ENCODE measurements at places on chromosomes 16 and 17. TPM values are rescaled to one million over a fixed set of nuclear protein-coding genes. Genes with fewer than 3 reads are reported as not detected.

- DNase-seq, result no peak
Observed at GRCh38 chr17:14460516-14461226, 159.8 kb downstream of the HS3ST3B1 start.

- DNase-seq, result no peak
Observed at GRCh38 chr17:16439811-16440351, 24.5 kb downstream of the TRPV2 start.

DNA sequence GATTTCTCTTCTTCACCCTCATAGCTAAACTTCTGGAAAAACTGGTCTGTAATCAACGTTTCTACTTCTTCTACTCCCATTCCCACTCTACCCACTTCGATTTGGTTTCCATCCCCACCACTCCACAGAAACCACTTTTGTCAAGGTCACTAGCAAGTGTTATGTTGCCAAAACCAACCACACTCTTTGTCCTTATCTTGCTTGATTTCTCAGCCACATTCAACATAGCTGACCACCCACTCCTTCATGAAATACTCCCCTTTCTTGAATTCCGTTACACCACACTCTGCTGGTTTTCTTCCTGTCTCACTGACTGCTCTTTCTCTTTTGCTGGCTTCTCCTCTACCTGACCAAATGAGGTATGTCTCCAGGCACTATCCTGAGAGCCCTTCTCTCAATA lies 11.9 kb downstream of the IKZF3 start:
- DNase-seq, result no peak

- DNase-seq, result peak; percentile 8
Observed at GRCh38 chr17:65785109-65785508, 223.7 kb upstream of the AXIN2 start.

- DNase-seq, result no peak
Observed at GRCh38 chr16:19274165-19274797, 11.2 kb upstream of the CLEC19A start.

Gene NLGN2
- total RNA-seq, result 12.6 TPM

DNA sequence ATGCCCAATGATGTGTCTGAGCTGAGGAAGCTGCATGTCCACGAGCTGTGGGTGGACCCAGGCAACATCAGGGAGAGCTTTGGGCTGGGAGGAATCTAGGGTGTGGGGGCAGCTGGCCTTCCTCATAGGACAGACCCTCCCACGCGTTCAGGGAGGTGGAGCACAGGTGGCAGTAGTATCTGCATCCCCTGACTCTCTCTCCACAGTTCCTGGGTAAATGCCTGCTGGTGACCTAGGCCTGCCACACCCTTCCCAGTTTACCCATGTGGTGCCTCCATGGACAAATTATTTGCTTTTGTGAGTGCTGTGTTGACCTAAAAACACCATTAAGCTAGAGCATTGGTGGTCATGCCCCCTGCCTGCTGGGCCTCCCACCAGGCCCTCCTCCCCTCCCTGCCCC lies 3.2 kb downstream of the HBM start:
- DNase-seq, result no peak

Gene CFAP97D1
- total RNA-seq, result 0.18 TPM

GRCh38 chr16:721765-722540 lies 1.0 kb downstream of the ANTKMT start:
- no peak for DNase-seq

DNA sequence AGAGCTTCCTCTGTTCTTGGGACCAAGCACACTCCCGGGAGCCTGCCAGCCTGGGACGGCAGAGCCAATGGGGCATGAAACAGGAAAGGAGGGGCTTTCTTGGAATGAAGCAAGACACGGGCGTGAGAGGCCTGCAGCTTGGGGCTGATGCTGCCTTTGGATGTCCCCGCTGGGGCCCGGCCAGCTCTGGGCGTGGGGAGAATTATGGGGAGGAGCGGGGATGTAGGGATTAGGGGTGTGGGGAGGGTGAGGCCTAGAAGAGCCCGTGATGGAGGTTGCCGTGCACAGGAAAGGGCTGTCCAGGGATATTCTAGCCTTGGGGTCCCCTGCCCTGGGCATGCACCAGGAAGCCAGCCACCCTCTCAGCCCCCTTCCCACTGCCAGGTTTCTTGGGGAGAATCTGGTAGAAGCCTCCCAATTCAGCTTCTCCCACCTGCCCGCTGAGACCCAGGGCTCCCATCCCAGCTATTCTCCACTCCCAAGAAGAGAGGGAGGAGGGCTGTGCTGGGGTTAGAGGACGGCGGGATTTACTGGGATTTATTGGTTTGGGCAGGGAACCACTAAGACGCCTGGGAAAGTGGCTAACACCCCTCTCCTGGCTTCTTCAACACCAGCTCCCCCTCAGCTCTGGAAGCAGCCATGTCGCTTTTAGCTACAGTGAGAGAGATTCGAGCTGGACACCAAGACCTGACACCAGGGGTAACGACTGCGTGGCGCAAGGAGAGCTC lies 20.0 kb upstream of the NXPH3 start:
- no peak for DNase-seq

GRCh38 chr17:78142119-78142861 lies 3.9 kb upstream of the C17orf99 start:
- DNase-seq, result no peak

- DNase-seq, result no peak
Observed at GRCh38 chr16:57305159-57305811, 20.8 kb upstream of the PLLP start.

Gene TNFSF12
- total RNA-seq, result not detected

- peak; percentile 52 for DNase-seq
Observed at GRCh38 chr17:354651-355556, 2.3 kb upstream of the RPH3AL start.

Gene CRHR1
- not detected for total RNA-seq

Gene SCGB1C2
- not detected for total RNA-seq

- no peak for DNase-seq
Observed at GRCh38 chr16:49419862-49420261, 46.3 kb downstream of the C16orf78 start.

DNA sequence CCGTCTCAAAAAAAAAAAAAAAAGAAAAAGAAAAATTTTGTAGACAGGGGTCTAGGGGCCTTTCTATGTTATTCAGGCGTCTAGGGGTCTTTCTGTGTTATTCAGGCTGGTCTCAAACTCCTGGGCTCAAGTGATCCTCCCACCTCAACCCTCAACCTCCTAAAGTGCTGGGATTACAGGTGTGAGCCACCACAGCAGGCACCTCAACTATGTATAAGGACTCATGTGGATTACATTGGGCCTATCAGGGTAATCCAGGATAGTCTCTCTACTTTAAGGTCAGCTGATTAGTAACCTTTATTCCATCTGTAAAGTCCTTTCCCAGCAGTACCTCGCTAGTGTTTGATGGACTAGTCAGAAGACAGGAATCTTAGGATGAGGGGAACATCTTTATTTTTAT lies 22.4 kb downstream of the TADA2A start:
- no peak for DNase-seq

GRCh38 chr17:77494664-77495435 lies 354.1 kb downstream of the SEC14L1 start:
- peak; percentile 88 for DNase-seq

Gene C16orf95
- 6.9 TPM for total RNA-seq

DNA sequence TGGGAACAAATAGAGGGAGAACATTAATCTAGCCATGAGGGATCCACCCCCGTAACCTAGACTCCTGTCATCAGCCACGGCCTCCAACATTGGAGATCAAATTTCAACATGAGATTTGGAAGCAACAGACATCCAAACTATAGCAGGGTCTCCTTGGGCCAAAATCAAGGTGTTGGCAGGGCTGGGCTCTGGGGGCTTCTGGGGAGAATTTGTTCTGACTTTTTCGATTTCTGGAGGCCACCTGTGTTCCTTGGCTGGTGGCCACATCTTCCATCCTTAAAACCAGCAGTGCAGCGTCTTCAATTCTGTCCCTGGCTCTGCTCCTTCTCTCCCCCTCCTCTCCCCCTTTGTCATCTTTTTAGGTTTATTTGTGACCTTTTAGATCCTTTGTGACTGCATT lies 546.2 kb downstream of the WWOX start:
- no peak for DNase-seq

GRCh38 chr17:41977991-41978390 lies 11.4 kb downstream of the CNP start:
- DNase-seq, result no peak

Gene KRT17
- 3.4 TPM for total RNA-seq

Gene TPSD1
- not detected for total RNA-seq

GRCh38 chr16:79407461-79408135 lies 192.9 kb downstream of the MAF start:
- no peak for DNase-seq

- no peak for DNase-seq
Observed at GRCh38 chr17:10088444-10088843, 110.0 kb downstream of the GAS7 start.

Gene ZSCAN10
- not detected for total RNA-seq

- no peak for DNase-seq
Observed at GRCh38 chr17:28319598-28319935, 567 bp downstream of the TMEM97 start.

GRCh38 chr17:58577696-58578095 lies 63.3 kb upstream of the MTMR4 start:
- peak; percentile 42 for DNase-seq

- no peak for DNase-seq
Observed at GRCh38 chr17:78823282-78824046, 17.1 kb downstream of the USP36 start.

GRCh38 chr17:18028114-18028951 lies 10.6 kb downstream of the ATPAF2 start:
- DNase-seq, result no peak

All from Caco-2 (cell line).